ENCODE measurements at places on chromosomes 7 and 10. TPM values are rescaled to one million over a fixed set of nuclear protein-coding genes. Genes with fewer than 3 reads are reported as not detected.

ANKRD7 gene
- total RNA-seq: 5.9 TPM

EDRF1 gene
- total RNA-seq: 51.9 TPM

CCDC126 gene
- total RNA-seq: 67.1 TPM

CALML3 gene
- total RNA-seq: not detected

SORBS1 gene
- 123 TPM for total RNA-seq

FLNC gene
- 3.6 TPM for total RNA-seq

NACAD gene
- 5.5 TPM for total RNA-seq

FKBP6 gene
- not detected for total RNA-seq

TAS2R3 gene
- 2.5 TPM for total RNA-seq

GPR26 gene
- 3.1 TPM for total RNA-seq

LRRC61 gene
- 11.7 TPM for total RNA-seq

SFTPA1 gene
- total RNA-seq: 0.16 TPM

WNT16 gene
- 1.2 TPM for total RNA-seq

AGR2 gene
- 1.7 TPM for total RNA-seq

PGAM1 gene
- 109 TPM for total RNA-seq

NANOS1 gene
- 4.8 TPM for total RNA-seq

NEBL gene
- total RNA-seq: 61.1 TPM

UPK3BL2 gene
- total RNA-seq: 1.4 TPM

GRIFIN gene
- not detected for total RNA-seq

ANXA8L1 gene
- total RNA-seq: not detected

C10orf105 gene
- under 0.01 TPM for total RNA-seq

SERPINE1 gene
- 0.78 TPM for total RNA-seq

NME8 gene
- not detected for total RNA-seq

ATOH7 gene
- total RNA-seq: 1.4 TPM

SHH gene
- 0.62 TPM for total RNA-seq

AKR1C4 gene
- not detected for total RNA-seq

INHBA gene
- total RNA-seq: 33.1 TPM

ZNF138 gene
- 65.0 TPM for total RNA-seq

THSD7A gene
- 41.0 TPM for total RNA-seq

DOCK1 gene
- 18.6 TPM for total RNA-seq

JCAD gene
- total RNA-seq: 8.4 TPM

BNIP3 gene
- 35.1 TPM for total RNA-seq

SLC18A3 gene
- total RNA-seq: not detected

OR13A1 gene
- not detected for total RNA-seq

EVX1 gene
- not detected for total RNA-seq

PTPN20 gene
- total RNA-seq: 14.2 TPM

CPA2 gene
- not detected for total RNA-seq

PRTFDC1 gene
- total RNA-seq: 35.7 TPM

CDH23 gene
- total RNA-seq: 1.2 TPM

TMEM273 gene
- total RNA-seq: 1.7 TPM

DNA2 gene
- 30.9 TPM for total RNA-seq

EPDR1 gene
- 16.4 TPM for total RNA-seq

LIPK gene
- total RNA-seq: not detected

DPYSL4 gene
- 40.6 TPM for total RNA-seq

GIMAP2 gene
- 4.4 TPM for total RNA-seq

HOXA5 gene
- not detected for total RNA-seq

OIT3 gene
- 0.47 TPM for total RNA-seq

NUP205 gene
- 58.0 TPM for total RNA-seq

PPP3CB gene
- 122 TPM for total RNA-seq

ASZ1 gene
- total RNA-seq: not detected

GPR15LG gene
- total RNA-seq: not detected

OR2A7 gene
- not detected for total RNA-seq

CCDC172 gene
- total RNA-seq: not detected

CYP3A7 gene
- not detected for total RNA-seq

GPRIN2 gene
- total RNA-seq: 19.3 TPM
